Myocyte (in vitro differentiated cells): ENCODE measurements at places on chromosomes 1 and 21. TPM values are rescaled to one million over a fixed set of nuclear protein-coding genes. Genes with fewer than 3 reads are reported as not detected.

Gene ELF3
- total RNA-seq: 0.68 TPM in 1 of 2 replicates, not detected in the other

Gene TRIM58
- total RNA-seq: not detected in 2 replicates

Gene ITLN2
- total RNA-seq: not detected in 2 replicates

Gene HUNK
- total RNA-seq: 0.05 TPM in 1 of 2 replicates, not detected in the other

Gene LRRC39
- total RNA-seq: 31.4 and 58.7 TPM in 2 replicates

Gene NUAK2
- 0.70 and 0.88 TPM in 2 replicates for total RNA-seq

Gene FAM72D
- 0.31 TPM in 1 of 2 replicates, not detected in the other for total RNA-seq

Gene PLK3
- 40.0 and 72.5 TPM in 2 replicates for total RNA-seq

Gene RPTN
- total RNA-seq: 1.0 and 1.9 TPM in 2 replicates

Gene IL23R
- not detected in 2 replicates for total RNA-seq

Gene ZSWIM5
- total RNA-seq: 0.05 TPM in 1 of 2 replicates, not detected in the other
